ENCODE measurements at places on chromosomes 1 and 21. TPM values are rescaled to one million over a fixed set of nuclear protein-coding genes. Genes with fewer than 3 reads are reported as not detected.

DNA sequence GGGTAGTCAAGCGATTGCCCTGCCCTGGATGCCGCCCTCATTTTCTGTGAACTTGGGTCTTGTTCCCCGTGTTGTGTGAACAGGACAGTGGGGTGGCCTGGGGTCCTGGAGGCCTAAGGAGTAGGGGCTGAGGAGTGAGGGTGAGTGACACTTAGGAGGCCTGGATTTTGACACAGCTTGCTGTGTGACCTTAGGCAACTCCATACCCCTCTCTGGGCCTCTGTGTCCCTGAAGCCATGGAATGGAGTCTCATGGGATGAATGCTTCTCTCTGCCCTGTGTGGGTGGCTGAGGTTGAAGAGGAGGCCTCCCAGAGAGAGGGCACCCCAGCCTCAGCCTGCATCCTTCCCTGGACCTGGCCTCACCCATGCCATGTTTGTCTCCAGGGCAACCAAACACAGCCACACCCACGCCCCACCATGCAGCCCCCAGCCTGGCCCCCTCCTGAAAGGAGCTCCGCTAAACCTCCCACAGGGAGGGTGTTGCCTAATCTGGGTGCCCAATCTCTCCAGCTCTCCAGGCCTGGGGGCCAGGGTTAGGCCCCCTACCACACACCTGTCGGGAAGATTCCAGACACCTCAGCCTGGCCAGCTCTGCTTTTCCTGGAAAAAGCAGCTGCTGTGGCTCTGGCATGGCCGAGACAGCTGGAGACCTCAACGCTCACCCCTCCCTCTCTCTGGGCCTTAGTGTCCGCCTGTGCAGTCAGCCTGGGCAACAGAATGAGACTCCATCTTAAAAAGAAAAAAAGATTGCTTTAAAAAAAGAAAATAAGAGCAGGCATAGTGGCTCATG, 9.9 kb downstream of the MYOM3 start:
- no peak for DNase-seq

The CNKSR1 gene
- 2.9 TPM for total RNA-seq

GRCh38 chr1:46735708-46736324, 16.9 kb upstream of the EFCAB14 start:
- no peak for DNase-seq

DNA sequence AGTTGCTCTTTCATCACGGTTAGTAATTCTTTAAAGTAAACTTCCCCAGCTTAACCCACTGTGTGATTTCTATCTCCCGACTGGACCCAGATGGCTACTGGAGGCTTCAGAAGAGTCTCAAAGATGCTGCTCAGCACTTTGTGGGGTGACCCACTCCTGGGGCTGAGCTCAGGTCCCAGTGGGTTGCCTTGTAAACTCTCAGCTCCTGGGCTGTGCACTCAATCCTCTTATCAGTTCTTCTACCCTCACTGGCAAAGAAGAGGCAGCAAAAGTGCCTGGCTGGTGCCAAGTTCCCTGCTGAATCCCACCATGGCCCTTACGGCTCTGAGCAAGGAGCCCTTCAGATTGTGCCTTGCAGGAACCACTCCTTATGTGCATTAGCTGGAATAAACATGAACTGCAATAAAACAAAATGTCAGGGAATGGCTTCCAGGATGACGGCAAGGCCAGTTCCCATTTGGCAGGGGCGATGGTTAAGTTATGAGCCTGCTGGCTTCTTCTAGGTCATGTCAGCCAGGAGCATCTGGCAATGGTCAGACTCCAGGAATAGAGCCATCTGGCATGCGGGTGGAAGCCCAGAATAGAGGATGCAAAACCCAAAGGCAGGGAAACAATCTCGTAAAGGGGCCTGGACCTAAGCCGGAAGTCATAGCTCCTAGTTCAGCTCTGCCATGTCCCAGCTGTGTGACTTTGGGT, 6.8 kb downstream of the MYOC start:
- peak; percentile 87 for DNase-seq

The PIGC gene
- total RNA-seq: 11.5 TPM

The DYNLT5 gene
- total RNA-seq: 4.0 TPM

The KCNQ4 gene
- total RNA-seq: 3.6 TPM

Measured in cardiac septum (tissue), 1 donor.